ENCODE measurements at places on chromosomes 6 and 20.

GRCh38 chr6:112695001-112695400 lies 347.9 kb downstream of the RFPL4B start:
- DNase-seq = no peak

DNA sequence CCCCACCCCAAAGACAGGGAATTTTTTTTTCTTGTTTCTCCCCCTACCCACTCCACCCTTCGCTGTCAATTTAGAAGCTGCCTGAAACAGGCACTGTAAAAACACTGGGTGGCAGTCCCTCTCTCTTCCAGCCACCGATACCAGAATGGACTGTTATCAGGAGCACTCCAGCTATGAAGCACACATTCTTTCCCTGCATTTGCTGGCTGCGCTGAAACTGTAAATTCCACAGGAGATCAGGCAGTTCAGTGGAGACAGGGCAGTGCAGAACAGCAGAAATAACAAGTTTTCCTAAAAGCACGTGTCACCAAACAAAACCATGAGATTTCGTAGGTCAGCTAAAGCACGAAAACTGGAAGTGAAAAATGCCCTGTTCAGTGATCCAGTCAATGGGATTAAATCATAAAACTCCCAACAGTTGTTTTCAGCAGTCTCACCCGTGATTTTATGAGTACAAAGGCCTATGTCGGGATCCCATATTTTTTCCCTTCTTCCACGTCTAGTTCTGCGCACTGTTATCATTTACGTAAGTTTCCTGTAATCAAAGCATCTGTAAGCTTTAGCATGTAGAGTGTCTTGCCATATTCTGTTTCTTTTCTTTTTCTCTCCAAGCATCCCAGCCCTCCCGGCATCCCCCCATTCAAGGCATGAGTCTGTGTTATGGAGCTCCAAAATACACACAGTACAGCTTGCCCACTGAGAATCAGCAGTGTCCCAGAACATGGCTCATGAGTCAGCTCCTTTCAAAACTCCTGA lies 359.9 kb upstream of the EPHA7 start:
- no peak for DNase-seq

- peak; percentile 56 for DNase-seq
These were observed 36.8 kb downstream of the YTHDF1 start for GRCh38 chr20:63178889-63179686.

GRCh38 chr20:63685269-63686026 lies 11.0 kb upstream of the TNFRSF6B start:
- DNase-seq = no peak

All from AG20443 (cell line).